Ecto neural progenitor cell (in vitro differentiated cells): ENCODE measurements at places on chromosomes 3 and 15.

DNA sequence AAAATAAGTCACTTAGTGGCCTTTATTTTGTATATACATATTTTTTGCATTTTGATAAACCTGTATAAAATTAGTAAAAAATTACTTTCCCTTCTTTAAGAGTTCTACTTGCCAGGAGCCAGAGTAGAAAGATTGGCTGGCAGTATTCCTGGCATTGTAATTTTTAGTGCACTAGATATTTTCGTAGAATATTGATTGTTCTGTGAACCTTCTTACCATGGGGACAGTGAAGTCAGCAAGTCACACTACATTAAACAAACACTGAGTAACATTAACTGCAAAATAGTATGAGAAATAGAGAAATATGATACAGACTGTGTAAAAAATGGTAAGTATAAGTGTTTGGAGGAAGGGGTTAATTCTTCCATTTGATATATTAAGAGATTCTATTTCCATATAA is 26.0 kb downstream of the TCF12 start:
- DNase-seq: no peak

DNA sequence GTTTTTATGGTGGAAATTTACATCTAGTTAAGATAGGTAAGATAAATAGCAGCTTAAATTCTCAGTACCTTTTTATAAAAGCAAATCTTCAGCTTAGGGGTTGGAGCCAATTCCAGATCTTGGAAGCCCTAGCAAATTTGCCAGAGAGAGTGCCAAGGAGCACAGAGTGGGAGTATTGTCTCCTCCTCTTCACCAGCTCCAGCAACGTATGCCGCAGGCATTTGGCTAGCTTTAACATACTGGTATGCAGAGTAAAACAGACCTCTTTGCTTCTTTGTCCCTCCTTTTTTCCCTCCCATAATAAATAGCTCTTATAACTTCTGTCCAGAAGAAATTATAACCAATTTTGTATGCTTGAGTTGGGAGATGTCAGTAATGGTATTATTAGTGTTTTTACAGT is 140.4 kb downstream of the DIPK2A start:
- no peak for DNase-seq

- no peak for DNase-seq
Measured at GRCh38 chr3:136055491-136055890, 90.0 kb downstream of the PPP2R3A start.

GRCh38 chr15:52078197-52078875 is 34.2 kb downstream of the BCL2L10 start:
- DNase-seq: no peak

GRCh38 chr3:171334465-171334811 is 125.8 kb downstream of the TNIK start:
- no peak for DNase-seq
